ENCODE measurements at places on chromosomes 7 and 10.

DNA sequence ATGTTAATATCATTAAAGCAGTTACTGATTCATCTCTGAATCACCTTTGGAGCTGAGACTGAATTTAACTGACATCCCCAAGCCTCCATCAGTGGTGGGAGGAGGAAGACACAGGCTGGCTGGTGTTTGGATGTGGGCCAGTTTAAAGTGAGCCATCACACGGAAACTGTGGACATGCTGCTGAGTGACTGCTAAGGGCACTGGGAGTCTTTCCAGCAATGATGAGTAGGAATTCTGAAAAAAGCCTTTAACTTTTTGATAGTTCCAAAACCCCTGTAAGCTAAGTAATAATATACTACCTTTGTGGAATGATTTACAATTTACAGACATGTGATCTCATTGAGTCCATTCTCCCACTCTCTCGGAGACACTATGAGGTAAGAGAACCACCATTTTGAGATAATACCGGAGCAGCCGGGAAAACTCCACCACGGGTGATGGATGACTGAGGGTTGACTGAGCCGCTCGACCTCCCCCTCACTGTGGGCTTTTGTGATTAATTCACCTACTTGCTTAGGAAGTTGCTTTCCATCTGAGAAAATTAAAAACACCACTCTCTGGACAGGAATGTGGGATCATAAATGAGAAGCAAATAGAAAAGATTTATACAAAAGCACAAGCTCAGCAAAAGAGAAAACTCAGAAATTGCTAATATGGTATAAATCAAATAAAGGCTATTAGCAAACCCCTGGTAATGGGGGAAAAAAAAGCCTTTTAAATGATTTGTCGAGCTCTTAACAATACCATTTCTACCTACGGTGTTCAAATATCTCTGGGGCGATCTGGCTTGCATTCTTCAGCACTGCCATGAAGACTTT is 194.8 kb downstream of the FANK1 start:
- DNase-seq, result no peak

DNA sequence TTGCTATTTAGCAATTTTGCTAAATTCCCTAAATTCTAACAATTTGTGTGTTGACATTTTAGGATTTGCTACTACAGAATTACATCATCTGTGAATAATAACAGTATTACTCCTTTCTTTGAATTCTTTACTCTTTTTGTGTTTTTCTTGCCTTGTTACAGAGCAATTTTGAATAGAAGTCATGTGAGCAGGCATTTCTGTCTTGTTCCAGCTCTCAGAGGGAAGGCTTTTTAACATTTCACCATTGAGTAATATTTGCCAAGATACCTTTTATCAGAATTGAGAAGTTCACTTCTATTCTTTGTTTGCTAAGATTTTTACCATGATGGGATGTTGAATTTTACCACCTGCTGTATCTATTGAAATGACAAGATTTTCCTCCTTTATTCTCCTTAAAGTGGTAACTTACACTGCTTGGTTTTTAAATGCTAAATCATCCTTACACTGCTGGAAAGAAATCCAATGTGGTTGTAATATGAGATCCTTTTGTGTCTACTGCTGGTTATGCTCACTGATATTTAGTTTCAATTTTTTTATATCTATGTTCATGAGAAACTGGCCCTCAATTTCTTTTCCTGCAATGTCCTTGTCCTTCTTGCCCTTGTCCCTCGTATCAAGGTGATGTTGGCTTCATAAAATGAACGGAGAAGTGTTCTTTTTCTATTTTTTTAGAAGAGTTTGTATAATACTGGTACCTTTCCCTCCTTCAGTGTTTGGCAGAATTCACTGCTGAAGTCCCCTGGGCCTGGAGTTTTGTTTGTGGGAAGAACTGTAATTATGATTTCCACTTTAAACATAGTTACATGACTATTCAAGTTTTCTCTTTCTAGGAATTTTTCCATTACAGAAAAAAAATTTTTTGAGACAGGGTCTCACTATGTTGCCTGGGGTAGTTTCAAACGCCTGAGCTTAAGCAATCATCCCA is 50.3 kb upstream of the ATP6V0A4 start:
- DNase-seq, result no peak

GRCh38 chr7:102317231-102318059 is 30.8 kb downstream of the SH2B2 start:
- DNase-seq, result no peak

GRCh38 chr7:90804370-90804769 is 208.2 kb downstream of the CDK14 start:
- DNase-seq, result no peak

DNA sequence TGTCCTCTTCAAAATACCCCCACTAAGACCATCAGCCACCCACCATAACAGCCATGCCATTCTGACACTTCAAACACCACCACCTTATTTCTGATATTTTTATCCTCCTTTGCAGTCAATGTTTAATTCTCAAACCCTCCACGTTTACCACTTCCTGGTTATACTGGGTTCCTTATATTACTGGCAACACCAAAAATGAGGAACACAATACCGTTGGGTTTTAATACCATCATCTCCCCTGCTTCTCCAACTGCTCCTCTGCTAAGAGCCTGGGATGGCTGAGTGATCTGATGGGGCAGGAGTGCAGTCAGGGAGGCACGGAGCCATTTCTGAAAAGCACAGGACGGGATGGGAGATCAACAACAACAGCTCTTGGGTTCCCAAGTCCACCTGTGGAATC is 140.5 kb downstream of the CHCHD3 start:
- DNase-seq, result no peak

- no peak for DNase-seq
Measured at GRCh38 chr7:44375236-44375699, 49.9 kb upstream of the CAMK2B start.

GRCh38 chr10:97184971-97185325 is 811 bp downstream of the SLIT1 start:
- no peak for DNase-seq

DNA sequence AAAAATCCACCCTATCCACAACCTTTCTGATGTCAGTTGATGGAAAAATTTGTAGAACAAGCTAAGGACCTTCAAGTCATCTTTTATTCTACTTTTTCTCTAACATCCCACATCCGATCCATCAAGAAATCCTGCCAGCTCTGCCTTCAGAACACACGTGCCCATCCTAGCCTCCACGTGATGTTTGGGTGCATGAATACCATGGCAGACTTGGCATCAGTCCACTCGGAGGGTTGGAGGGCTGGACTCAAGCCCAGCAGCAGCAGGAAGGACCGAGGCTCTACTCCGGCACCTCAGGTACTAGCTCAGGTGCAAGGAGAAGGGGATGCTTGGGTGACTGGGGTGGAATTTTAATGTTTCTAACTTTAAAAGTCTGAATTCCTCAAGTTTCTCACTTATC is 428.6 kb downstream of the DPP6 start:
- no peak for DNase-seq

DNA sequence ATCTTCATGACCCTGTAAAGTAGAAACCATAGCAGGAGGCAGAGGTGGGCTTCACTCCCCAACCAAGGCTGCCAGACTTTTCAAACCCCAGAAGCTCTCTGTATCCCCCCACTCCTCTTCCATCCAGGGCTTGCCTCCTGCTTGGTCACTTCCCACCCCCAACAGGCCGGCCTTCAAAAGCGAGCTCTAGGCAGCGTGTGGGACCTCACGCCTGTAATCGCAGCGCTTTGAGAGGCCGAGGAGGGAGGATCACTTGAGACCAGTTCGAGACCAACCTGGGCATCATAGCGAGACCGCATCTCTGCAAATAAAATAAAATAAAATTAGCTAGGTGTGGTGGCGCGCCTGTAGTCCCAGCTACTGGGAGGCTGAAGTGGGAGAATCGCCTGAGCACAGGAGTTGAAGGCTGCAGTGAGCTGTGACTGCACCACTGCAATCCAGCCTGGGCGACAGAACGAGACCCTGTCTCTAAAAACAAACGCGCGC is 743 bp upstream of the POR start:
- DNase-seq, result no peak

- no peak for DNase-seq
Measured at GRCh38 chr10:31170636-31171035, 139.0 kb upstream of the ZNF438 start.

GRCh38 chr7:85215098-85215497 is 28.2 kb upstream of the SEMA3D start:
- DNase-seq, result no peak

DNA sequence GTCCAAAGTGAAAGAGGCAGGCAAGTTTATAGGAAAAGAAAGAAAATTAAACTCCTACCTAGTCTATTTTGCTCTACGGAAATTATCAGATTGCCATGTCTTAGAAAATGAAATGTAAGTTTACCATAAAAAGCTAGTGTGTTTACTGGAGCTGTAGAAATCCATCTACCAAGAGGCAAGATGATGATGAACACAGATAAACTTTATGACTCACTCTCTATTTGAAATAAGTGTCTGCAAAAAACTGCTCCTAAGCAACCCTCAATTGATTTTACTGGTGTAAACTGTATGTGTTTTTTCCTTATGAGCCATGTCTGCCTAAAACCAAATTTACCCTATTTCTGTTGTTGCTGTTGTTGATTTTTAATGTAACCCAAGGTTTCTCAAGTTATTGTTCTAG is 73.8 kb upstream of the TMEM106B start:
- no peak for DNase-seq

DNA sequence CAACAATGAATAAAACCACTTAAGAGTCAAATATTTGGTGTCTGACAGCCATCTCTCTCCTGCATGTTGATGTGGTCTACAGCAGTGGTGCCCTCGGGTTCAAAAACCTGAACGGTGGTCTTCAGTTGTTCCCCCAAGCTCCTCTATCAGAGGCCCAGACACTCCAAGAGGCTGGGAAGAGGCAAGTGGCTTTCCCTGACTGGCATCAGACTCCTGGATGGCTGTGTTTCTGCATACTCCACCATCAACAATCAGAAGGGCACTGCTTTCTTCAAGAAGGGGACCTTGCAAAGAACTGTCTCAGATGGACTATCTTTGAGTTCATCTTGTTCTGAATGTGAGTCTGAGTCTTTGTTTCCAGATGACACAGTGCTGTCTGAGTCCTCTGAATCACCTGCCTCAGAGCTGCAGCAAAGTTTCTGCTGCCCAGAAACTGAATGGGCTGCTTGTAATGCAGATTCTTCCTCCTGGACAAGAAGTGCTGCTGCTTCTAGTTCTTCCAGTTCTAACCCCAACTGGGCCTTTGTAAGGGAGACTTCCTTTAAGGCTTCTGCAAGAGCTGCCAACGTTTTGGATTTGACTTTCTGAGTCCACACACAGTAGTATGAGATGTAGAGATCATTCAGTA is 5.9 kb upstream of the SGMS1 start:
- DNase-seq, result no peak

GRCh38 chr7:455110-455928 is 64.3 kb downstream of the PDGFA start:
- DNase-seq, result no peak
